ENCODE measurements at places on chromosomes 5 and 9.

DNA sequence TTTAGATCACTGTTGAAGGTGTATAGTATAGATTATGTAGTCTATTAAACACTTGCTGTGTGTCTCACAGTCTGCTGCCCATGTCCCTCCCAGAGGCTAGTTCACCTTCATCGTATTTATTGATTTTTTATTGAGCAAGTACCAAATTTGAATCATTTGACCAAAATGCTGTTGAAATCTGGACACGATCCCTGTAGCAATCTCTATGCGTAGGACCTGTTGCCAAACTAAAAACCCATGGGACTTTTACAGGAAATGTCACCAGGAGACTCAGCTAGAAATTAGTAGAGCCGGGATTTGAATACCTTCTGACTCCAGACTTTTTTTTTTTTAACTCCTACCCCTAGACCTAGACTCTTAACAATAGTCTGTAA is 17.5 kb downstream of the SLC31A1 start:
- DNase-seq, result no peak

GRCh38 chr5:93677359-93677891 is 64.0 kb downstream of the POU5F2 start:
- no peak for DNase-seq

DNA sequence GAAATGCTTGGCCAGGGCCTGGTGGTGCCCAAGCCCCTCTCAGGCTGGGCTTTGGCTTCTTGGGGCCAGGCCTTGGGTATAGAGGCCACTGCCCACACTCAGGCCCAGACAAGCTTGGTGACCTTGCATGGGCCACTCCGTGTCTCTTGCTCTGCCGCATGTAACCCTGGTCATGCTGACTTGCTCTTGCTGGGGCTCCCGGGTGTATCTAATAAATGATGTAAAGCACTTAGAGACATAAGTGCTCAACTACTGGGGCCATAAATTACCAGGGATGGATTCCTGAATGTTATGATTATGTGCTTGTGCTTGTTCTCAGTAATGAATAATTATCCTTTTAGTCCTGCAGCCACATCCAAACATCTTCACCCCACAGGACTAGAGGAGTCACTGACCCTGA is 54.0 kb downstream of the C5orf15 start:
- no peak for DNase-seq

DNA sequence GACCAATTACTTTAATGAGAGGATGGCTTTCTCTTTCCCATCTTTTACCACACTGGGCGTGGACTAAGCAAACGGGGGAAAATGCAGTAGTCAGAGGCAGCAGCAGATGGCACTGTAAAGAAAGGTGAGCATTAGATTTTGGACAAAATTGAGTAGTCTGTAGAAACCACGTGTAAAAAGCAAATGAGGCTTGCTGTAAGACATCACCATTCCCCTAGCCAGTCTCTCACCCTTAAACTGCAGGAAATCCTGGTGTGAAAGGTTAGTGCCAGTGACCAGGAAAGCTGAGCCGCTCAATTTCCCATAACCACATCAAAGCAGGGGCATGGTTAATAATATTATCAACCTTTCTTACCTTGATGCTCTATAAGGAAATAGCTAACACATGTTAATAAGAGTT is 31.8 kb downstream of the SPATA31C2 start:
- DNase-seq, result no peak

- DNase-seq, result no peak
These were observed 4.1 kb downstream of the RAPGEF6 start for GRCh38 chr5:131630963-131631350.

DNA sequence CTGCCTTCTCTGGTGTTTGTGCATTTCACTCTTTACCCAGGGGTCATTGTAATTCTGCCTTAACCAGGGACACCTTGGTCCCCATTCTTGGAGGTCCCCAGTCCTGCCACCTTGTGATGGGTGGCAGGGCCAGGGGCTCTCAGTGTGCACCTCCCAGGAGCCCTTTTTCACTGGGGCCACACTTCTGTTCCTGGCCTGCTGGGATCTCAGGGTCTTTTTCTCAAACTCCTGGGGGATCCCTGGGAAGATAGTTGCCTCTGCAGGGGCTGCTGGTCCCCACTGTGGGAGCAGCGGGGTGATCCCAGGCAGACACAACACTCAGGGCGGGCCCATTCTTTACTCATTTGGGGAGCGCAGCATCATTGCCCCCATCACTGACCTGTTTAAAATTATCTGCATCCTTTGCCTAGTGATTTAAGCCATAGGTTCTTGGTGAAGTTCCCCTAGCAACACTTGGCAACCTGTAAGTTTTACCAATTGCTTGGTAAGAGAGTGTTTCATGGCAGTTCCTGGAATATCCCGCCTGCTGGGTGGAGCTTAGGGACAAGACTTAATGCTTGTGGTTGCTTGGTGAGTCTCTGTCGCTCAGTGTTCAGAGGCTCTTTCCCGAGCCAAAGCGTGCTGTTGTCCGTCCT is 15.7 kb downstream of the PHF2 start:
- no peak for DNase-seq

- peak; percentile 65 for DNase-seq
These were observed at the start of gene GRK6 for GRCh38 chr5:177426566-177427210. GRK6 (plus strand) TSS chr5:177426676; CDS start chr5:177426846, 170 bp downstream.

DNA sequence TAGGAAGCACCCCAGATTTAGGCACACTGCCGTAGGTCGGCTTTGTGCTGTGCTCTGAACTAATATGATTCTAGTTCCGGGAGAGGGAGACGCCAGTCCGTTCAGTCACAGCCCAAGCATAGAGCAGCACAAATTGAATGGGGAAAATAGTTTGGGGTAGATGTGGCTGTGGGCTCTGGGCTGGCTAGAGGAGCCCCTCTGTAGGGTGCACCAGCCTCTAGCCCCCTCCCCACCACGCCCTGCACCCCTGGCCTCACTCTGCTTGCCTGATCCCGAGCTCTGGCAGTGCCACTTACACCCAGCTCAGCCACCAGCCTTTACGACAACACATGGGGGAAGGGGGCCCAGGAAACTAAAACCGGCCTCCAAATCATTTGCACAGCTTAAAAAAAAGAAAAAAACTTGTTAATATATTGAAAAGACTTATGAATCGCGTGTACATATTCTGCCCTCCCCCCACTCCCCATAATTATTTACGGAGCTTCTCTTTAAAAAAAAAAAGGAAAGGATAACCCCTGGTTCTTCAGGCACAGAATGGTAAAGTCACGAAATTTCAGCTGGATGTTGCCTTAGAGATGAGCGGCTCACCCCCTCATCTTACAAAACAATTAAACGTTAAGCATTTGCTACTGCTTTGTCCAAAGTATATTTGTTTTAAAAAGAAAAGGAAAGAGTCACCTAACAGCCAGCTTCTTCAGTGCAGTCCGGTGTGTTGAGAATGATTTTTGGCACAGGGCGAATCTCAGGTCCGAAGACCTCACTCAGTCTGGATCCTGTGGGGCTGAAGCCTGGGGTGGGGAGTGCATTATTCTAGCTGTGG is 3.5 kb downstream of the LMX1B start:
- DNase-seq, result no peak

GRCh38 chr9:87097238-87097637 is 149.9 kb upstream of the GAS1 start:
- no peak for DNase-seq

DNA sequence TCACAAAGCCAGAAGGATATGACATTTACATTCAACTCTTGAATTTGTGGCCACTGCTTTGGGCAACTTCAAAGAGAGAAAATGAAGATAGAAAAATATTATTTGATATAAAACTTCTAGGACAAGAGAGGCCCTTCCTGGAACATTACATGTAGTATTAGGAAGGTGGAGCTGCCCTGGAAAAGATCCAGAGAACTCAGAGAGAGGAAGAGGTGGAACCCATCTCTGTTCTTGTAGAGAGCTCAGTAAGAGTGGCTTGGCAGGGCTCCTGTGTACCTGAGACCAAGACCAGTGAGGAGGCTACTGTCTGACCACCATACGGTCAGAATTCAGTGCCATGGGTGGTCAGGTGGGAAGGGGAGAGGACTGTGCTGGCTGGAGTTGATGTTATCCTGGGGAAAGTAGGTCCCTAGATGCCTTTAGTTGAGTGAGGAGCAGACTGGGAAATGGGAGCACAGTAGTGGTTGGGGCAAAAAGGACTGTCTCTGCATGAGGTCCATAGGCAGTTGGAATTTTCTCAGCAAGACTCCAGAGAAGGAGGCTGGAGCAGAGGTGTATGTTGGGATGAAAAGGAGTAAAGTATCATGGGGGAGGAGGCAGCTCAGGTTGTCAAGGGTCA is 7.6 kb downstream of the TGFBI start:
- no peak for DNase-seq

DNA sequence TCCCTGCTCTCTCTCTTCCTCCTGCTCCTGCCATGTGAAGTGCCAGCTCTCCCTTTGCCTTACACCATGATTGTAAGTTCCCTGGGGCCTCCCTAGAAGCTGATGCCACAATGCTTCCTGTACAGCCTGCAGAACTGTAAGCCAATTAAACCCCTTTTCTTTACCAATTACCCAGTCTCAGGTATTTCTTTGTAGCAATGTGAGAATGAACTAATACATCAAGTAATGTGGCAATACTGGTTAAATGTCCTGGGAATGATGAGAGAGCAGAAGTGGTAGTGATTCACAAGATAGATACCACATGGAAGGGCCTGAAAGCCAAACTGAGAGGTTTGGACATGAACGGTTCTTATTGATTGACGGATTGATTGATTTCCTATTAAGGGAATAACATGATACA is 62.6 kb upstream of the IL12B start:
- no peak for DNase-seq

Data from activated T-helper 1 cell treated with Interleukin-2 at 50 U/mL for 16 hours (primary cell).